NCI-H526 (cell line): ENCODE measurements at places on chromosomes 7 and 10.

DNA sequence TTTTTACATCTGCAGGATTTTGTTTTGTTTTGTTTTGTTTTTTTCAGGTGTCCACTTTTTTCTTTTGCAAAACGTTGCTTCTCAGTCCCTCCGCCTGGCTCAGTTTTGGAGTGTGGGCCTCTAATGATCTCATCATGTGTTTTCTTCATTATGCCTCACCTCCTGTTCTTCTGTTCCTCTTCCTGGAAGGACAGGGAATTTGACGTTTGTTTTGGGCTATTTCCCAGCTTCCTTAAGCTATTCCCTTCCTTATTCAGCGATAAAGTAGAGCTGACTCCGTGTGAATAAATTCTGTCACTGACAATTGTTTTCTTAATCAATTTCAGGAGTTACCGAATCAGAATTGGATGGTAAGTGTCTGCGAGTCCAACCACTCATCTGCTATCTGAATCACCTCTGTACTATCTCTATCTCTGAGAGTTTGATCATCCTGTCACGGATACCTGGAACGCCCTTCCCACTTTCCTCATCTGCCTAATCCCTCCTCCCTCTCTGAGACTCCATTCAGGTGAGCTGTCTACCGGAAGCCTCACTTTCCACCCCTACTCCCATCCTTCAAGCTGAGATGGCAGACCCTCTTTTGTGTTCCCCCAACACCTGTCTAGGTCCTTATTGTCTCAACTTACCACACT lies 218.4 kb downstream of the GATA3 start:
- DNase-seq, result no peak

DNA sequence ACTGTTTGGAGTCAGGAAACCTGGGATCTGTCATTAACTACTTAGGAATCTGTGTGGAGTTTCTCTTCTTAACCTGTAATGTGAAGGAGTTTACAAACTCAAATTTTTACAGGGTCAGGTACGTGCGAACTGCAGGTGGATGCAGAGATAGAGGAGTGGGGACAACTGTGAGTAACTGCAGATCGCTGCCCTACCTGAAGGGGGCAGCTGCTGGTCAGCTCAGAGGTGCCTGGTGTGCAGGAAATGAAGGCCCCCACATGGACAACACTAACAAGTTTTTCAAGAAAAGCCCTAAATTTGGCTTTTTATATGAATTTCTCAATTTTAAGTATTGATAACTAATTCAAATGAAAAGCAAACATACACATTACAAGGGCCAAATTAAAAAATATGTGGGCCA lies 380.0 kb downstream of the REEP3 start:
- no peak for DNase-seq

- no peak for DNase-seq
Observed at GRCh38 chr7:55005241-55005851, 13.5 kb upstream of the EGFR start.

DNA sequence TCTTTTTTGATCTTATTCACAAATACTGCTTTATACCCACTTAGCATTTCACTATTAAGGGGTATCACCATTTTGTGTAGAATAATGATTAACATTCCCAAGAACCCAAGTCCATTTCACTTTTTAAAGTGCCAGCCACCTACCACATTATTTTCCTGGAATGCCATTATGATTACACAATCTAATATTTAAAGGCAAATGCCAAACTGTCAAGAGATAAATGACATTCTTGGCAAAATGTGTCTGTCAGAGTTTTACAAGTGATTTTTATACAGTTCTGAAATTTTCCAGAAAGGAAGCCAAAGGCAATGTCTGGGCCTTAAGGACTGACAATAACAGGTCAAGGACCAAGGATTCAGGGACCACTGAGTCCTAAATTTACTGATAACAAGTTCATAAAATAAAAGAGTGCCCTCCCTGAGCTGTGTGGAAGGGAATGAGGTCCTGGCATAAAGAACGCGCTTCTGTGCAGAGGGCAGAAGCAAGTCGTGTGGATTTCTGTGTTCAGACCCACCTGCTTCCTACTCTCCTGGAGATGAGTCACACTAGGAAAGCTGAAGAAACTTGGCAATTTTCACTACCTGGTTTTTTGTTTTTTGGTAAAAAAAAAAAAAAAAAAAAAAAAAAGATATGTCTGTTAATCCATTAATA lies 66.5 kb downstream of the UBE2H start:
- no peak for DNase-seq

- no peak for DNase-seq
Observed at GRCh38 chr10:79119306-79119705, 50.5 kb downstream of the ZMIZ1 start.

GRCh38 chr7:9100289-9100688 lies 666.9 kb downstream of the NXPH1 start:
- no peak for DNase-seq
